ENCODE measurements at places on chromosomes 13 and 19. TPM values are rescaled to one million over a fixed set of nuclear protein-coding genes. Genes with fewer than 3 reads are reported as not detected.

Gene ICAM5
- 1.1 TPM for total RNA-seq

Gene ERICH4
- total RNA-seq, result not detected

Gene ZNF284
- 1.4 TPM for total RNA-seq

Gene ZNF814
- total RNA-seq, result 12.4 TPM

Gene STAP2
- total RNA-seq, result 9.1 TPM

Gene FCGBP
- total RNA-seq, result 3.6 TPM

Gene ZNF534
- not detected for total RNA-seq

Gene KASH5
- total RNA-seq, result 2.3 TPM

DNA sequence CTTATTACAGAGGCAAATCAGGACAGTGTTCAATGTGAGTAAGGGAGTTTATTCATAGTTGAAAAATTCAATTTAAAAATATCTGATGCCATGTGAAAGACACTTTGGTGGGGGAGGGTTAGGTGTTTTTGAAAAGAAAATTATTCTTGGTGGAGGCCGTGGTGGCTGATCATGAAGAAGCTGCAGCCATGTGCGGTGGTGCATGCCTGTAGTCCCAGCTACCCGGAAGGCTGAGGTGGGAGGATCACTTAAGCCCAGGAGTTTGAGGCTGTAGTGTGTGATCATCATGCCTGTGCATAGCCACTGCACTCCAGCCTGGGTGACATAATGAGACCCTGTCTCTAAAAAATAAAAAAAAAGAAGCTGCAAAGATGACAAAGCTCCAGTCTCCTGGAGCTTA is 28.6 kb downstream of the WDFY2 start:
- no peaks in the 10 kb centered on the region for H3K36me3 ChIP-seq
- DNase-seq, result no peak
- peaks cover 14% of the 10 kb centered on the region for H3K4me1 ChIP-seq
- H3K4me3 ChIP-seq, result no peak overlapping the region

DNA sequence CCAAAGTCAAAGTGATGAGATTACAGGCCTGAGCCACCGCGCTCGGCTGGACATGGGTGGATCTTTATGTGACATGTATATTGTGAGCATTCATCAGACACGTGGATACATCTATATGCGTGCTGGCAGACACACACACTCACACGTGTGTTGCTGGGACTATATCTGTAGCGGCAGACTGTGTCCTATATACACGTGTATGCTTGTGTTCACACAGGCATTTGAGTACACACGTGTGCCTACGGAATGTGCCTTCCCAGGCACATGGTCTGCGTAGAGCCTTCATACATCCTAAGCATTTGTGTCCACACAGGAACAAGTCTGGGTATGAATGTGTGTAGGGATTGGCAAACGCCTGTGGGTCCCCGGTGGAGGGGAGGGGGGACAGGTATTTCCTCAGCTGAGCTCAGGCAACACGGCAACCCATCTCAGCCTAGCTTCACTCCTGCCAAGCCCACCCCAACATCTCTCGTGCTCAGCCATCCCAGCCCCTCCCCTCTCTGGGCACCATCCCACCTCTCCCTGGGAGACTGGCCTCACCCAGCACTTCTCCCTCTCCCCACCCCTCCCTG is 2.6 kb downstream of the UNC13A start:
- H3K27ac ChIP-seq, result no peak overlapping the region
- peaks cover 11% of the 10 kb centered on the region for H3K4me1 ChIP-seq
- no peak overlapping the region for H3K4me3 ChIP-seq
- no peak for DNase-seq
- H3K36me3 ChIP-seq, result no peaks in the 10 kb centered on the region

DNA sequence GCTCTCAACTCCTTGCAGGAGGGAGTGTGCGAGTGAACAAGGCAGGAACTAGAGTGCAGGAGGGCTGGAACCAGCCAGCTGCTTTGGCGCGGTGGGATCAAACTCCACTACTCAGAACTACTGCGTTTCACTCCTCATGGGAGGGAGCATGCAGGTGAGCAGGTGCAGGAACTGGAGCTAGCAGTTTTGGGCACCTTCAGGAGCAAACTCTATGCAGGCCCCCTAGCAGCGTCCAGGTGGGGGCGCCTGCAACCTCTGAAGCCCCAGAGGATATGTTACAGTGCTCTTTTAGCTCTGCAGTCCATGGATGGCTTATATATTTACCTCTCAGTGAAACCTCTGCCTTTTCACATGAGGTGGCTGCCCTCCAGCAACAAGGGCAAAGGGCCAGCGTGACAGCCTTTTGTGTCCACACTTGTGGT is 1303.4 kb downstream of the PCDH9 start:
- no peaks in the 10 kb centered on the region for H3K4me1 ChIP-seq
- no peak overlapping the region for H3K27ac ChIP-seq
- no peaks in the 10 kb centered on the region for H3K36me3 ChIP-seq
- DNase-seq, result no peak
- H3K4me3 ChIP-seq, result no peak overlapping the region
- H3K27me3 ChIP-seq, result no peaks in the 10 kb centered on the region

DNA sequence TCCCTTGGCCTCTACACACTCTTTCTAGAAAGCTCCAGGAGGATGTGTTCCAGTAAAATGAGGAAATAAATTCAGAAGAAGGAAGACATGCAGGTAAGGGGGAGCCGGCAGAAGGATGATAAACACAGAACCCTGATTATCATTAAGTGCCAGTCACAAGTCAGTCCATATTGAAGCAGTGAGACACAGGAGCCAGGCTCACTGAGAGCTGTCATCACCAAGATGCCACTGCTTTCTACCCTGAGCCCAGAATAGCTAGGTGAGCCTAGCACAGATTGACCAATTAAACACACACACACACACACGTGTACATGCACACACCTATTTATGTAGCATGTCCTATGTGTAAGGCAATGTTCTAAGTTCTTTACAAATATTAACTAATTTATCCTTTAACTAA is 211.4 kb upstream of the IPO5 start:
- H3K4me1 ChIP-seq, result no peaks in the 10 kb centered on the region
- H3K36me3 ChIP-seq, result no peaks in the 10 kb centered on the region
- no peak overlapping the region for H3K27ac ChIP-seq
- no peak for DNase-seq
- H3K27me3 ChIP-seq, result no peaks in the 10 kb centered on the region
- H3K4me3 ChIP-seq, result no peak overlapping the region

- peaks cover 63% of the 10 kb centered on the region for H3K27me3 ChIP-seq
- DNase-seq, result peak; percentile 29
- H3K36me3 ChIP-seq, result peaks cover 15% of the 10 kb centered on the region
- no peak overlapping the region for H3K27ac ChIP-seq
- peaks cover 21% of the 10 kb centered on the region for H3K4me1 ChIP-seq
Measured at GRCh38 chr13:99982036-99982730, 599 bp downstream of the ZIC2 start.

DNA sequence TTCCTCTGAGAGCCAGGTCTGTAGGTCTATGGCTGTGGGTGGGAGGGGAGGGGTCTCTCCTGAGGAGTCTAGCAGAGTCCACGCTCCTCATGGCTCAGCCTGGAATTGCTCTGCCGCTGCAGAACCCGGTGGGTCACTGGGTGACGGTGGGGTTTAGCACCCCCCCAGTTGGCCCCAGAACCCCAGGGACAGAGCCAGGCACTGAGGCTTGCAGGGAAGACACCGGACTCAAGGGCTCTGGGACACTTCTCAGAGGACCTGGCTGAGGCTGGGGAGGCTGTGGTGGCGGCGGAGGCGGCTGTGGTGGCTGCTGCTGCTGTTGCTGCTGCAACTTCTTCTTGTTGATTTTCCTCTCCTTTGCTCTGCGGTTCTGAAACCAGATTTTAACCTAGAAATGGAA is 6.1 kb downstream of the CDX2 start:
- H3K27ac ChIP-seq, result no peak overlapping the region
- no peak for DNase-seq
- peaks cover 24% of the 10 kb centered on the region for H3K4me1 ChIP-seq
- peaks cover 68% of the 10 kb centered on the region for H3K27me3 ChIP-seq
- H3K4me3 ChIP-seq, result no peak overlapping the region

- H3K27me3 ChIP-seq, result peaks cover 7% of the 10 kb centered on the region
- no peaks in the 10 kb centered on the region for H3K4me1 ChIP-seq
- no peak for DNase-seq
- H3K4me3 ChIP-seq, result no peak overlapping the region
- no peak overlapping the region for H3K27ac ChIP-seq
- no peaks in the 10 kb centered on the region for H3K36me3 ChIP-seq
Measured at GRCh38 chr13:100887729-100888151, 213.1 kb upstream of the TMTC4 start.

DNA sequence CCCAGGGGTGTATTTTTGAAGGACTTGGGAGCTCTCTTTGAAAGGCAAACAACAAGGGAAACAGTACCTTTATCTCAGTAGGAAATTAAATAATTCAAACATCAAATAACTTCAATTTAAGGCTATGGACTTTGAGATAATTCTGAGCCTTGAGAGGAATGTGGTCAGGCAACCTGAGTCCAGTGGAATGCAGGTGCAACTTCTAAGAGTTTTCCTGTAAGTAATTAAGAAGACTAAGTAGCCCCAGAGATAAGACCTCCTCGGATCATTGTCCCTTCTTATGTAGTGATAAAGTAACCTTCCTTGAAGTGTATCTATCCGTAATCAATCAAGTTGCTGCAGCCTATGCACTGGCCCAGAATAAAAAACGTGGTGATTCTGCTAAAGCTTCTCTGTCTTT is 29.2 kb downstream of the ZNF701 start:
- no peak overlapping the region for H3K4me3 ChIP-seq
- peaks cover 8% of the 10 kb centered on the region for H3K4me1 ChIP-seq
- H3K27ac ChIP-seq, result no peak overlapping the region
- DNase-seq, result no peak
- peaks cover 38% of the 10 kb centered on the region for H3K36me3 ChIP-seq

- DNase-seq, result peak; percentile 79
- peaks cover 43% of the 10 kb centered on the region for H3K36me3 ChIP-seq
- H3K27ac ChIP-seq, result peak overlapping the region; percentile 88
- H3K27me3 ChIP-seq, result peaks cover 3% of the 10 kb centered on the region
- peak overlapping the region; percentile 84 for H3K4me3 ChIP-seq
Measured at GRCh38 chr19:39410017-39410830, 2.2 kb upstream of the PLEKHG2 start.

- no peaks in the 10 kb centered on the region for H3K36me3 ChIP-seq
- H3K27me3 ChIP-seq, result no peaks in the 10 kb centered on the region
- H3K27ac ChIP-seq, result no peak overlapping the region
Measured at GRCh38 chr13:84951128-84951527, 848.1 kb downstream of the SLITRK6 start.

DNA sequence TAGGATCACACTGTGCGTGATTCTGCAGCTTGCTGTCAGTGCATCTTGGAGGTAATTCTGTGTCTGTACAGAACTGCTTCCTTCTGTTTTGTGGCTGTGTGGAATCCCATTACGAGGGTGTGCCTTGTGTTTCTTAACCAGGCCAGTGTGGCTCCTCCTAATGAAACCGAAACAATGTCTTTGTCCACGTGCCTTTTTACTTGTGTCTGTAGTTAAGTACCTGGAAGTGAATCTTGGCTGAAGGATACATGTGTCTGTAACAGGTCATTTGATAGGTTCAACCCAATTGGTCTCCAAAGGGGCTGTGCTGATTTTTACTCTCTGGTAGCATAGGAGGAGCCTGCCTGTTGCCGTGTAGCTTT is 13.1 kb downstream of the NOP53 start:
- no peak for DNase-seq
- H3K4me3 ChIP-seq, result no peak overlapping the region
- no peaks in the 10 kb centered on the region for H3K4me1 ChIP-seq

DNA sequence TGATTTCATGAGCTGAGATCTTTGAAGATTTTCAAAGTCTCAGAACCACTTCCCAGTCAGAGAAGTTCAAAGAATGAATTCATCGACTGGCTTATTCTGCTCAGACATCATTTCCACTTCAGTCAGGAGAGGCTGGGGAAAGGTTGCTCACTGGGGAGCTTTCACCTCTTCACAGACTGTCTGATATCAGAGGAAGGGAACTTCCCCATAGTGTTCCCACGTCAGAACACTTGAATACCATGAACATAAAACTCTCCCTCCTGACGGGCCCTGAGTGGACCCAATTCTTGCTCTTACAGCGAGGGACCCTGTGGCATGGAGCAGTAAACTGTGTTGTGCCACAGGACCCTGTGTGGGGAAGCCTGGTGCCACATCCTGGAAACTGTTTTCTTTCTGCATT is 492.6 kb downstream of the COG6 start:
- H3K4me3 ChIP-seq, result no peak overlapping the region
- DNase-seq, result peak; percentile 56
- peak overlapping the region; percentile 68 for H3K27ac ChIP-seq
- H3K4me1 ChIP-seq, result peaks cover 64% of the 10 kb centered on the region
- no peaks in the 10 kb centered on the region for H3K36me3 ChIP-seq

DNA sequence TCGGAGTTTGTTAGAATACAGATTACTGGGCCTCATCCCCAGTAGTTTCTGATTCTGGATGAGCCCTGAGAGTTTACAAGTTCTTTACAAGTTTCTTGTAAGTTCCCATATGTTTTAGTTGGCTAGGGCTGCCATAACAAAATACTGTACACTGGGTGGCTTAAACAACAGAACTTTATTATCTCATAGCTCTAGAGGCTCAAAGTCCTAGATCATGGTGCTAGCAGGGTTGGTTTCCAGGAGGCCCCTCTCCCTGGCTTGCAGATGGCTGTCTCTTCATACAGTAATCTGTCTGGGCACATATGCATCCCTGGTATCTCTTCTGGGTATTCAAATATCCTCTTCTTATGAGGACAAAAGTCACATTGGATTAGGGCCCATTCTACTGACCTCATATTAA is 167.2 kb downstream of the KLF5 start:
- H3K4me1 ChIP-seq, result peaks cover 42% of the 10 kb centered on the region
- H3K4me3 ChIP-seq, result no peak overlapping the region
- no peaks in the 10 kb centered on the region for H3K36me3 ChIP-seq
- H3K27me3 ChIP-seq, result peaks cover 4% of the 10 kb centered on the region

GRCh38 chr13:32881074-32881776 is 135.0 kb upstream of the KL start:
- H3K27ac ChIP-seq, result no peak overlapping the region
- H3K4me1 ChIP-seq, result no peaks in the 10 kb centered on the region
- H3K36me3 ChIP-seq, result no peaks in the 10 kb centered on the region
- no peak overlapping the region for H3K4me3 ChIP-seq
- no peaks in the 10 kb centered on the region for H3K27me3 ChIP-seq
- DNase-seq, result no peak

DNA sequence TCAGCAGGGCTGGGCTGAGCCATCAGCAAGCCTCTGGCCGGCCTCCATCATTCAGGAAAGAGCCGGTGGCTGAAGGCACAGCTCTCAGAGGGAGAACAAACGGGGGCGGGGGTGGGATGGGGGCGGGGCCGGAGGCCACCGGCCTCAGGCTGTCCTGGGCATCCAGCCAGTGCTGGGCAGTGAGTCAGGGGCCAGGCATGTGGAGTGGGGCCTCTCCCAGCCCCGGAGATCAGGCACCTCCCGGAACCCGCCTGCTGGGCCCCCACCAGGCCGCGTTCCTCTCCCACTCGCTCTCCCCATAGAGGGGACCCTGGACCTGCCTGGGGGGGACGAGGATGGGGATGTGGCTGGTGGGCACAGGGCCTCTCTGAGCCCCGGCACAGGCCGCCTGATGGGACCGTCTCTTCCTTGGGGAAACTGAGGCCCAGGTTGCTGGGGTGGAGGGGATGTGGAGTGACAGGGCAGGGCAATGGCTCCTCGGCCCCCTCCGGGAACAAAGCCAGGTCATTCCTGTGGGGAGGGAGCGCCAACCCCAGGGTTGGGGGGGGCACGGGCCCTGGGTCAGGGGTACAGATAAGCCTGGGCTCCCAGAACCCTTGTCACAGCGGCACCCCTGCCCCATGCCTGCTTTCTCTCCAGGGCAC is 12.9 kb downstream of the SPC24 start:
- H3K36me3 ChIP-seq, result peaks cover 15% of the 10 kb centered on the region
- no peak overlapping the region for H3K4me3 ChIP-seq
- peaks cover 5% of the 10 kb centered on the region for H3K4me1 ChIP-seq

GRCh38 chr19:54136086-54136863 is 1.3 kb upstream of the CNOT3 start:
- H3K36me3 ChIP-seq, result peaks cover 8% of the 10 kb centered on the region
- H3K4me1 ChIP-seq, result peaks cover 42% of the 10 kb centered on the region
- DNase-seq, result no peak
- no peaks in the 10 kb centered on the region for H3K27me3 ChIP-seq
- peak overlapping the region; percentile 86 for H3K4me3 ChIP-seq
